Stimulated activated CD8-positive, alpha-beta memory T cell treated with anti-CD3 and anti-CD28 coated beads, Interleukin-2, amount 100 ng/mL, for 1 hour (primary cell): ENCODE measurements at places on chromosomes 11 and 22.

GRCh38 chr11:47437746-47438418 is 11.1 kb downstream of the RAPSN start:
- DNase-seq, result no peak

- DNase-seq, result no peak
Observed at GRCh38 chr11:7573558-7574296, 59.9 kb downstream of the PPFIBP2 start.

DNA sequence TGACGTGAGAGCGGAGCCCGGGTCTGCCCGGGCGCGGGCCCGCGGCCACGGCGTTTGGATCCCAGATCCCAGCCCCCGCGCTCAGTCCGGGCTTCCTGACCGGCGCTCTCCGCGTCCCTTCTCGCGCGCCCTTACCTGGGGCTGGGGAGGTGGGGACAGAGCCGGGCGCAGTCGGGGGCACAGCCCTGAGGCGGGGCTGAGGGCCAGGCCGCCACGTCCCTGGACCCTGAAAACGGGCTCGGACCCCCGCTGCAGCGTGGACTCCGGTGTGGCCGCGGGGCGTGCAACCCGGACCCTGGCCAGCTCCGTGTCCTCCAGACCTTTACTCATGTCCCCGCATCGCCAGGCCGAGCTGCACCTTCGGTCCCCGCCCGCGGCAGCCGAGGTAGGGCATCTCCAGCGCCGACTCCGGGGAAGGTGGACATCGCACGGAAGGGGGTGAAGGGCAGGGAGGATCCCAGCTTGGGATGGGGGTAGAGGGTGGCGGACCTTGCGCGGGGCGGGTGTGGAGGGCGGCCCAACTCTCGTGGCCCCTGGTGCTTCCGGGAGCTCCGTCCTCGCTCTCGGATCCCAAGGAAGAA is 9.9 kb upstream of the AIFM3 start:
- DNase-seq, result no peak

GRCh38 chr11:114377612-114378267 is 22.6 kb downstream of the C11orf71 start:
- DNase-seq, result no peak

DNA sequence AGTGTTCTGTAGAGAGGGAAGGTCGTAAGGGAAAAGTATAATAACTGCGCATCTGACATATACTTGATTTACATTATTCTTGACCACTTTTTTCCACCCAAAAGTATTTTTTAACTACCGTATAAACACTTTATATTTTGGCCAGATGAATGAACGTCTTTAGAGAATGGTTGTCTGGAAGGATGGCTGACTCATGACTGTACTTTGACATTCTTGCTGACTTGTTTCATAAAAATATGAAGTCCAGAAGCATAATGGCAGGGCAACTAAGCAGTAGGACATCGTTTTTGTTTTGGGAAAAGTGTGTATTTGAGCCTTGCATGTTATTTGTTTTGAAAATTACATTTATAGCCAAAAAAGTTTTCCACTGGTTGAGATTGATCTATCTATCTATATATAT is 110.0 kb downstream of the OSBP2 start:
- DNase-seq, result no peak

- no peak for DNase-seq
Observed at GRCh38 chr11:119726585-119727522, 2.1 kb downstream of the NECTIN1 start.

DNA sequence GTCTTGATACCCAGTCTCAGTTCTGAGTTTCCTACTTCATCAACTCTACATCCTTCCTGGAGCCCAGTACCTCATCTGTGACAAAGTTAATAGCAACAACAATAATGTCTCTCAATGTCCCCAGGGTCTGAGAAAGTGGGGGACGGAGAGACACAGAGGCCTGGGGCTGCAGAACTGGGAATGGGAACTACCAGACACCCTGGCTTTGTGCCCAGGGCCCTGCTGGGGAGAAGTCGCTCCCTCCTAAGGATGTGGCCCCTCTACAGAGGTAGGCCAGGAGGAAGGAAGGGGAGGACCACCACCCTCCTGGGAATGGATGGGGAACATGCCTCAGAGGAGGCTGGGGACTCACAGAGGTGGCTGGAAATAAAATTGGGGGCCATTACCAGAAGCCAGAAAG is 5.5 kb downstream of the PRG3 start:
- no peak for DNase-seq

- no peak for DNase-seq
Observed at GRCh38 chr11:36305047-36305446, 9.0 kb downstream of the PRR5L start.

DNA sequence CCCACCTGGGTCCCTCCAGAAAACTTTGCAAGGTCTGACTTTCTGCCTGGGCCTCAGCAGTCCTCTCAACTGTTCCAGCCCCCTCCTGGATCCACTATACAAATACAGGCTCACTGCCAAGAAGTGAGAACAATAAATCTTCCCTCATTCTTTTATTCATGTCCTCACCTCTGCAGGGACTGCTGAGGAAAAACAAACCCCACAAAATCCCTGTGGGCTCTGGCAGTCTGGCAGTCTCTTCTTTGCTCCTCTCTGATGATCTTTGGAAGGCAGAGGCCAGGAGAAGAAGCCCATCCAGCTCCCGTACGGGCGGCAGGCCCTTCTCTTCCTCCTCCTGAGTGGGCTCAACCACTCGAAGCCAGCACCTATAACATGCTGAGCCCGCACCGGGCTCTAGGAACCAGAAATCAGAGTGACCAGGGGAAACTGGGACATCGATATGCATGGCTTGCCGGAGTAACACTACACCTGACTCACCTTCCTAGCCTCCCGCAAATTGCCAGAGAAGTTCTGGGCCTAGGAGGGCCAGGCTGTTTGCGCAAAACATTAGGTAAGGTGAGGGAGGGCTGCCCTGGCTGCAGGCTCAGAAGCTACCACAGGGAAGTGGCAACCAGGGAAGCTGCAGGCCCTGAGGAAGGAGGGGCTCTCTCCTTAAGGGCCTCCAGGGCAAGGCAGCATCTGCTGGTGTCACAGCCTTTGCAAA is 24.2 kb downstream of the TMPRSS5 start:
- DNase-seq, result no peak

DNA sequence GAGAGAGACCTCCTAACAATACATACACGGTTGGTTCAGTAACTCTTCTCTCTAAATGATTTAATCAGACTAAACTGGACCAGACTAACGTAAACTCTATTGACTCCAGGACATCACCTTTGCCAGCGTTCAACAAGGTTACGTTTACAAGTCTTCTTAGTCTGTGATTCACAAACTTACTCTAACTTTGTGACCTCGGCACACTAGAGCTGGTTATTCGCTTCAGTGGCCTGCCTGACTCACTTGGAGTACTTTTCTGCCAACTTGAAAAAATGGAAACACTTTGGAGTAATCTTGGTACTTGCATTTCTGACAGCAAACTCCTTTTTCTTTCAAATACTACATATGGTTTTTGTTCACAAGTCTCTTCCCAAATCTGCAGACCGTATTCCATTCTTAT is 26.2 kb downstream of the MTMR2 start:
- no peak for DNase-seq

GRCh38 chr22:46424496-46424895 is 89.0 kb downstream of the TRMU start:
- DNase-seq, result no peak

DNA sequence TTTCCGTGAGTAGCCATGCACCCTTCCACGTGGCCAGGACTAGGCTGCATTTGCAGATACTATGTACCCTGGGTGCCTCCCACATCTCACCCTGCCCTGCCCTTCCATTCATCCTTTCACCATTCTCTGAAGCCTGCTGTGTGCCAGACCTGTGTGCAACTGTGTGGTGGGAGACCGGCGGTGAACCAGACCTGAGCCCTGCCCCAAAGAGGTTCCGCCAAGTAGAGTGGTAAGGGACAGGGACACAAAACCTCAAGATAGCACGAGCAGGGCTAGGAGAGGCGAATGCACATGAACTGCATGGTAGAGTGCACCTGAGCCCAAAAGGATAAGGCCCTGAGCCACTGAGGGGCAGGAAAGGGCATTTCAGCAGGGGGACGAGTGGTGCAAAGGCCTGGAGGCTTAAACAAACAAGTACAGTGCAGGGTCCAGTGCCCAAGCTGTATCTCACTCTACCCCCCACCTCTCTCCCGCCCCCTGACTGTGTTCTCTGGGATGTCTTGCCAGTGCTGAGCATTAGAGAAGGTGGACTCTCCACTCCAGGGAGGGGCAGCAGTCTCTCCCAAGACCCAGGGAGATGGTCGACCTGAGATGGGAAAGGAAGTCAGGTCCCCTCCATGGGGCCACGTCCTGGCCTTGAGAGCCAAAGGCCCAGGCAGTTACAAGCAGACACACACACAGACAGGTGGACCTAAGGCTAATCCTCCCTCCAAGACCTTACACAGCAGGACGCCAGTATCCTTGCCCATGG is 14.1 kb upstream of the ARAP1 start:
- DNase-seq, result no peak
